ENCODE measurements at places on chromosomes 16 and 17. TPM values are rescaled to one million over a fixed set of nuclear protein-coding genes. Genes with fewer than 3 reads are reported as not detected.

- H3K4me1 ChIP-seq = no peaks in the 10 kb centered on the region
- no peak for DNase-seq
- no peaks in the 10 kb centered on the region for H3K36me3 ChIP-seq
- H3K4me3 ChIP-seq = no peak overlapping the region
Measured at GRCh38 chr17:2656283-2656682, 55.3 kb downstream of the CLUH start.

DNA sequence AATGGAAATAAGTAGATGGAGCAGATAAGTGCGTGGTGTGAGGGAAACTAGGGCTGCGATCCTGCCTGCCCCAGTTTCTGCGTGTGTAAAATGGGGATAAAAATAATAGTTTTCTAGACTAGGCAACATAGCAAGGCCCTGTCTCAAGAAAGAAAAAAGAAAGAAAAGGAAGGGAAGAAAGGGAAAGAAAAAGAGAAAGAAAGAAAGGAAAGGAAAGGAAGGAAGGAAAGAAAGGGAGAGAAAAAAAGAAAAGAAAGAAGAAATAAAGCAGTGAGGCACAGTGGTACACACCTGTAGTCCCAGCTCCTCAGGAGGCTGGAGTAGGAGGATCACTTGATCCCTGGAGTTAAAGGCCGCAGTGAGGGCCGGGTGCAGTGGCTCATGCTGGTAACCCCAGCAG lies 2.2 kb upstream of the PKMYT1 start:
- H3K4me1 ChIP-seq = peaks cover 57% of the 10 kb centered on the region
- DNase-seq = no peak
- no peaks in the 10 kb centered on the region for H3K27me3 ChIP-seq

The STH gene
- not detected for total RNA-seq

The PITPNM3 gene
- total RNA-seq = 3.4 TPM

Data from body of pancreas (tissue), 4 donors.